ENCODE measurements at places on chromosomes 1 and 21. TPM values are rescaled to one million over a fixed set of nuclear protein-coding genes. Genes with fewer than 3 reads are reported as not detected.

The CD5L gene
- not detected for total RNA-seq

The PLOD1 gene
- total RNA-seq, result 89.3 TPM

The FAF1 gene
- 81.6 TPM for total RNA-seq

The RIPK4 gene
- total RNA-seq, result 25.4 TPM

DNA sequence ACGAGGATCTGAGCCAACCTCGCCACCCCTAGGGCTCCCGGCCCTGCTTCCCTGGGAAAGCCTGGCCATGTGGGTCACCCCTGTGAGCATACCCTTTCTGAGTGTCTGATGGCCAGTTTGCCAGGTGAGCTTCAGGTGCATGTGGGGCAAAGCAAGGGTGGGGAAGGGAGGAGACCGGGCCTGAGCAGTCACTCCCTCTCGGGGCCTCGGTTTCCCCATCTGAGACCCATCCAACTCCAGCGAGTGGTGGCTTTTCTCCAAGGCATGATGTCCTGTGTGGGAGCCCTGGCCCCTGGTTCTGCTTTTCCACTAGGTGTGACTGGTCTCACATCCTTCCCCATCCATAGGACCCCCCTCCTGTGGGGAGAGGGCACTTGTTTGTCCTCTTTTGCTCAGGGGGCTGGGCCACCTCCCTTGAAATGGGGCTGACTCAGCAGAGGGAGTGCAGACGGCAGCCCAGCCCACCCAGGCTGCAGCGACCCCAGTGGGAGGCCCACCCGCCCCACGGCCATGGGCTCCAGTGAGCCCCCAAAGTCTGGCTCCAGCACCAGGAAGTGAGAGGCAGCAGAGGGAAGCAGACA, 1.7 kb upstream of the WNT9A start:
- DNase-seq, result no peak

- DNase-seq, result no peak
Measured at GRCh38 chr21:29436143-29436542, 137.4 kb downstream of the BACH1 start.

GRCh38 chr1:153790966-153791647, 15.9 kb downstream of the SLC27A3 start:
- no peak for DNase-seq

GRCh38 chr21:32682696-32683474, 44.9 kb downstream of the SYNJ1 start:
- DNase-seq, result no peak

DNA sequence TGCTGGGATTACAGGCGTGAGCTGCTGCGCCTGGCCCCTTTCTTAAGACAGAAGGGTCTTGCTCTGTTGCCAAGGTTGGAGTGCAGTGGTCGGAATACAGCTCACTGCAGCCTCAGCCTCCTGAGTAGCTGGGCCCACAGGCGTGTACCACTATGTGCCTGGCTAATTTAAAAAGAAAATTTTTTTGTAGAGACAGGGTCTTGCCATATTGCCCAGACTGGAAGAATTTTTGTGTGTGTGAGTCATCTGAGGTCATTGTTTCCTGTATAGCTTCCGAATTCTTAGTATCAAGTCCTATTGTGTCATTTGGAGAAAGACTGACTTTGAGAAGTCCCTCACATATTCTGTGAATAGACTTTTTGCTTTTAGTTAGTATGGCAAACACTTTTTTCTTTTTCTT, 4.7 kb downstream of the SZRD1 start:
- no peak for DNase-seq

DNA sequence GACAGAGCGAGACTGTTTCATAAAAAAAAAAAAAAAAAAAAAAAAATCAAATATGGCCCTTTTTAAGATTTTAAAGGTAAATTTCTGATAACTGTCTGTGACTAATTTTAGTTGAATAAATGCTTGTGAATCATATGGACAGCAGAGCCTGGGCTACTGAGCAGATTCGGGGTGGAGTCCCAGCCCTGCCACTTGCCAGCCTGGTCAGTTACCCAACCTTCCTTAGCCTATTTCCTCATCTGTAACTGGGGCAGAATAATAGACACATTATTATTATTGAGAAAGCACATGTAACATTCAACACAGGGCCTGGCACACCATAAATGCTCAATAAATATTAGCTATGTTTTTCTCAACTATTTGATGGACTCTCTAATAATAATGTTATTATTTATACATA, 11.2 kb upstream of the H3-3A start:
- DNase-seq, result no peak

DNA sequence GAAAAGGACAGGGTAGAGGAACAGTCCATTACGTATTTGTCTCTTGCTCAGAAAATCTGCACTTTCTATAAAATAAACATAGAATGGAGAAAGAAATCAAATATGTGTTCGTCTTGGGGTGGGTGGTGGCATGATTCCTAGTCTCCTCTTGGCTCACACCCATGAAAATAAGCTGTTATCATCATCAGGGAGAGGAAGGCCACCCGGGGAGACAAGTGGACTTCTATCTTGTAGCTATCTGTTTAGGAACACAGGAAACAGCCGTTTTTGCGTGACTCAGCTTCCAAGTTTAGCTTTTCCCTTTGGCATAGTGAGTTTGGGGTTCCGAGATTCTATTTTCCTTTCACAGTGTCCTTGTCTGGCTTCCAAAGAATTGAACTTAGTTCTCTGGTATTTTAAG, 622.3 kb downstream of the PTPRU start:
- DNase-seq, result no peak

- peak; percentile 29 for DNase-seq
Measured at GRCh38 chr1:243482141-243483022, 226.5 kb downstream of the SDCCAG8 start.

DNA sequence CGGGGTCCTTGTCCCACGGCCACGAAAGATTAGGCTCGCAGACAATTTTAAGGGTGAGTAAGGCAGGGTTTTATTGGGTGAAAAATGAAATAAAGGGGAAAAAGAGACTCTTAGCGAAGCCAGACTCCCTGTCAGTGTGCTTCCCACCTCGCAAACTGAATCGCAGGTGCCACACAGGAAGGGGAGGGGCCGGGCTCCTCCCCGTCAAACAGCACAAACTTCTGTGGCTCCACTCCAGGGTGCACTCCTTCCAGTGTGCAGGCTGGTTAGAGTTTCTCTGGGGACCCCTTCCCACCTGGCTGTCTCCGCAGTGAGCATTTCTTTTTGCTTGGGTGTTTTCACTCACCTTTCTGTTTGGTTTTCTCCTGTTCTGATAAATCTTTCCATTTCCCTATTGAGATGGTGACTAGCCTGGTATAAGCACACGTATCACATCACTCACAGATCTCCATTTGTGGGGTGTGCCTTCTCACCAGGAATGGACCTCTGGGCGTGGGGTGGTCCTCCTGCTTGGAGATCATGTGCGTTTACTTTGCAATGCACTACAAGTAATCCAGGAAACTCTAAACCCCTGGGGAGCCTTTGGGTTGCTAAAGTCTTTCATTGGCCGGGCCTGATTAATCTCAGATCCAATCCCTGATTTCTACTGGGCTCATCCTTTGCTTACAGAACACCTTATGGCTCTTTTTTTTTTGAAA, 37.6 kb upstream of the GALNT2 start:
- DNase-seq, result no peak
